ENCODE measurements at places on chromosomes 6 and 20.

DNA sequence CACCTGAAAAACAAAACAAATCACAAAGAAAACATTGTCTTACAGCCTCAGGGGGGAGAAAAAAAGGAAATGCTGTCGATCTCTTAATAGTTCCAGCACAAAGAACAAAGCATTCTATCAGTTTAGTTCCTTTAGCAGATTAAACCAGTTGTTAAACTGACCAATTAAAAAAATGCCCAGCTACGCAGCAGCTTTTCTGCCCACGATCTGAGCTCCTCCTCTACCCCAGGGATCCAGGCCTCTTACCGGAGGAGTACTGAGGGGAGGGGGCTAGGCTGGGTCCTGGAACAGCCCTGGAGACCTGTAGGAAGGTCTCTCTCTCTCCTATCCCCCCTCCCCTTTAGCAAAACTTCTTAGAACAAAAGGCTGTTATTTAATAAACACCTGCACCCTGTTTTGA lies 13.4 kb downstream of the PTK7 start:
- no peak for DNase-seq

- DNase-seq = no peak
Observed at GRCh38 chr20:61686051-61686936, 379.4 kb downstream of the TAF4 start.

DNA sequence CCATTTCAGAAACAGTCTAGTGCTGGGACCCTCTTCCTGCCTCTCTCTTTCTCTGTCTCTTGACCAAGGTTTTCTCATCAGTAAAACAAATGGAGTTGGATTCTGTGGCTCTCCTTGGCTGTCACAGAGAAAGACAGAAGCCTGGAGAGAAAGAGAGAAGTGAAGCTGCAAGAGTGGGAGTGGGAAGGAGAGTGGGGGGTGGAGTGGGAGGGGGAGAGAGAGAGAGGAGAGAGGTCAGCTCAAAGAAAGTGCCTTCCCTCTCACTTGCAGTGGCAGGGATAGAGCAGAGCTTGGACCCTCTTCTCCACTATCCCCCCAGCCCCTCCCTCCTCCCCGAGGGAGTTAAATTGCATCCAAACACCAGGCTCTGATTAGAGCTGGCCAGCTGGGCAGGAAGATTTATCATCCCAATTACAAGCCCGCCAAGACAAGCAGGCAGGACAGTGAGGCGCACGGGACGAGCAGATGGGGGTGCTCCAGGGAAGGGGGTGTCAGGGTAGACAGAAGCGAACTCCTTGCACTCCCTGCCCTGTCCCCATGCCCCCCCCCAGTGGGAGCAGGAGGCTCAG lies 74.3 kb downstream of the CD40 start:
- DNase-seq = no peak

GRCh38 chr6:45256697-45257695 lies 71.1 kb upstream of the RUNX2 start:
- no peak for DNase-seq

DNA sequence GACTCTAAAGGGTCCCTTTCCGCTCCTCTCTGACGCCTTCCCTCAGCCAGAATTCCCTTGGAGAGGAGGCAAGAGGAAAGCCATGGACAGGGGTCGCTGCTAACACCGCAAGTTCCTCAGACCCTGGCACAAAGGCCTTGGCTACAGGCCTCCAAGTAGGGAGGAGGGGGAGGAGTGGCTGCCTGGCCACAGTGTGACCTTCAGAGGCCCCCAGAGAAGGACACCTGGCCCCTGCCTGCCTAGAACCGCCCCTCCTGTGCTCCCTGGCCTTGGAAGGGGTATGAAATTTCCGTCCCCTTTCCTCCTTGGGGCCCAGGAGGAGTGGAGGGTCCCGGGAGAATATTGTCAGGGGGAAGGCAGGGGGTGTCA lies 2.7 kb downstream of the VEGFA start:
- no peak for DNase-seq

DNA sequence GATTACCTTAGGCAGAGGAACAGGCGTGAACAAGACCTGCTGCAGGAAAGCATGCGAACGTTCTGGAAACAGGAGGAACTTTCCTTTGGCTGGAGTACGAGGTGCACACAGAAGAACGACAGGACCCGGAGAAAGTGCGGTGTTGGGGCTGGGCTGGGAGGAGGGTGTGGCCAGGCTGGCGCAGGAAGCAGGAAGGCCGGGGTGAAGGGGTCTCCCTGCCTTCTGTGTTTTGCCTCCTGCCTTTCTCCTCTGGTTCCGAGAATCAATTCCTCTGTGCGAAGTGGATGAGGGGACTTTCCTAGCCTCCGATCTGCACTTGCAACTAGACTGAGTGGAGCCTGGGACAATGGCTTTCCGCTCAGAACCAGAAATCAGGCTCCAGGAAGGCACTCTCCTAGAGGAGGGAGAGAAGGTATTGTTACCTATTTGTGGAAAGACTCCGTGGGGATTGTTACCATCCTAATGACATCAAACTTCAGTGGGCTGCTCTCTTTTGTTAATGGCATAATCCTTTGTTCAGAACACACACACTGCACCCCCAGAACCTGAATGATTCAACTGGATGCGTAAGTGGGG lies 22.9 kb upstream of the PLEKHG1 start:
- no peak for DNase-seq

- DNase-seq = no peak
Observed at GRCh38 chr6:156060013-156060412, 604.4 kb upstream of the NOX3 start.

DNA sequence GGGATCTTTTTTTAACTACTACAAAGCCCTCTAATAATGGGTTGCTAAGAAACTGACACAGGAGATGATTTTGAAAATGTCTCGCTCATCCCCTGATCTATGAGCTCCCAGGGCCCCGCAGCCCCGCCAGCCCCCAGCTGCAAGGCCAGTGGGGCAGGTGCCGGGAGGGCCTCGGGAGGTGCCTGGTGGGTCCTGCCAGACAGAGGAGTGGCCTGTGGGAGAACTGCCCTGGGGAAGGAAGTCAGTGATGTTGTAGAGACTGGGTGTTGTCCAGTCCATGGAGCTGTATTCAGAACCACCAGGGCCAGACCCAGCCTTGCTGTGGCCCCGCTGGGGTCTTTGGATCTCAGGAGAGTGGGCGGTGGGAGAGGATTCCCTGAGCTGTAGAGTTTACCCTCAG lies 258.7 kb downstream of the TAF4 start:
- no peak for DNase-seq

DNA sequence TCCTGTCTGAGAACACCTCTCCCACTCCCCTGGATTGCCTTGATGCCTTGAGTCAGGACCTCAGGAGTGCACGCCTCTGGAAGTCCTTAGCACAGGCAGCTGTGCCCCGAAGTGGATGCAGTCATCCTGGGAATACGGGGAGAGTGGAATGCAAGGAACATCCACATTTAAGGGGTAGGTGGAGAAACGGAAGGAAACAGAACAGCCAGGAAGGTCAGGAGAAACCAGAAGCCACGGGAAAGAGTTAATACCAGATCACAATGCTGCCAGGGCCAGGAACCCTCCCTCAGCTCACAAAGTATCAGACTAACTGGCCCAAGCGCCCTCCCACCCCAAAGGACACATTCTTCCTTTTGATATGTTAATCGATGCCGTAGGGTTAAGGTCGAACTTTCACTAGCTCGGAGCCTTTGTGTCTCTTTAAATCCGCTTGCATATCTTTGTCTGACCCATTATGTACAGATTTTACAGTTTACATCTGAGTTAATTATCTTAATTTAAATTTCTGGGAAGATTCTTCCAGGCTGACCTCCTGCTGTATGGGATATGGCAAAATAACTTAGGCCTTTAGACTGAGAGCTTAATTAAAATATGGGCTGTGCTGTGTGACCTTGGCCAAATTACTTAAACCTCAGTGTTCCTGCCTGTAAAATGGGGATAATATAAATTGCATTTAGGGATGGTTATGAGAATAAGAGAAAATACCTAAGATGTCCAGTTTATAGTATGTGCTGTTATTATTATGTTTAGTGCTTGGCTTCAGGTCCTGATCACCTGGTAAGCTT lies 24.0 kb upstream of the CCND3 start:
- no peak for DNase-seq

DNA sequence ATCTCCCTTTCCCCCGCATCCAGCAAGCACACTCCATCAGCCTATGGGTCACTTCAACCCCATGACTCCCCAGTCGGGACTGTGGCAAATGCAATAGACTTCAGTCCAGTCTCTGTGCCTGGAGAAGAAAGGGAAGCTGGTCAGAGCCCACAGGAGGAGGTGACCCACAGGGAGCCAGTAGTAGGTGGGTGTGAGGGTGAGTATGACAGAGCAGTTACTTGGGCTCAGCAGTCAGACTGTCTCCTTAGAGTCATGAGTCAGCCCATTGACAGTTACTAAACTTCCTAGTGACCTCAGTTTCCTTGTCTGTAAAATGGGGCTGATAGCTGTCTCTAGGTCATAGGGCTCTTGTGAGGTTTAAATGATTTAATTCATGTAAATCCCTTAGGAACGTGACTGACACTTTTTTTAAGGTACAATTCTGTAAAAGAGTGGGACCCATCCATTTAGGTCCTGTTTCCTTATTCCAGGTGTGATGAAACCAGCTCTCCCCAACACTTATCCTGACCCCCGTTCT lies 33.9 kb upstream of the HLA-C start:
- no peak for DNase-seq

GRCh38 chr6:10384610-10385523 lies 30.0 kb downstream of the TFAP2A start:
- DNase-seq = no peak

- no peak for DNase-seq
Observed at GRCh38 chr6:168525926-168526630, 85.1 kb downstream of the SMOC2 start.

GRCh38 chr6:74128536-74128935 lies 432.5 kb downstream of the CD109 start:
- no peak for DNase-seq

- no peak for DNase-seq
Observed at GRCh38 chr20:8209061-8209460, 77.0 kb downstream of the PLCB1 start.

- DNase-seq = no peak
Observed at GRCh38 chr6:47094241-47094925, 52.3 kb upstream of the ADGRF1 start.

DNA sequence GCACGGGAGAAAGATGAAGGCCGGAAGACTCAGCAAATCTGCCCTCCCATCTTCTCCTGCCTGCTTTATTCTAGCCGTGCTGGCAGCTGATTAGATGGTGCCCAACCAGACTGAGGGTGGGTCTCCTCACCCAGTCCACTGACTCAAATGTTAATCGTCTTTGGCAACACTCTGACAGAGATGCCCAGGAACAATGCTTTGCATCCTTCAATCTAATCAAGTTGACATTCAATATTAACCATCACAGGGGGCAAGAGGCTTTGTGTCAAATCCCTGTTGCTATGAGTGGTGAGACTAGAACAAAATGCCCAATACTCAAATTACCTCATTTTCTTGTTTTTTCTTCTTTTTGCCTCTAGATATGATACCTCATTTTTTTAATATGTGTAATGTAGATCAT lies 27.4 kb upstream of the PLAGL1 start:
- no peak for DNase-seq

All from cerebellar nuclear complex (tissue), 1 donor.